ENCODE measurements at places on chromosomes 12 and 14. TPM values are rescaled to one million over a fixed set of nuclear protein-coding genes. Genes with fewer than 3 reads are reported as not detected.
A peak's percentile ranks its signal among the peaks of the same experiment; 100 is the strongest.

DNA sequence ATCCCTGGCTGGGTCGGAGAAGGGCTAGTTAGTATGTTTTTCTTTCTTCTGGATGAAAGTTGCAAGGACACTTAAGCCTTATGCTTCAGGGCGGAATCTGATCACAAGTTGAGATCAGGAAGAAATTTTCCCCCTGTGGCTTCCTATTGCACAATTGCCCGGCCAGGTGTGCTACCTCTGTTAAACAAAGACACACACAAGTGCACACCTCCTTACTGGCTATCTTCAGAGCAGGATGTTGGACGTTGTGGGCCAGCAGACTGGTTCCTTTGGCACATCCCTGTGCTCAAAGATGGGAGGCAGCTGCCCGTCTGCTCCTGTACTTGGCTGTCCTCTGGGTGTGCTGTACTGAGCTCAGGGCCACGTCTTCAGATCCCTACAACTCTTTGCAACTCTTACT, 19.1 kb downstream of the ETV6 start:
- H3K27me3 ChIP-seq: no peaks in the 10 kb centered on the region
- H3K4me1 ChIP-seq: peaks cover 57% of the 10 kb centered on the region
- peaks cover 20% of the 10 kb centered on the region for H3K36me3 ChIP-seq
- H3K27ac ChIP-seq: no peak overlapping the region
- H3K4me3 ChIP-seq: no peak overlapping the region

CLEC6A gene
- total RNA-seq: not detected

GRCh38 chr12:52419656-52420055, 13.5 kb upstream of the KRT82 start:
- H3K4me1 ChIP-seq: no peaks in the 10 kb centered on the region
- DNase-seq: no peak
- H3K36me3 ChIP-seq: no peaks in the 10 kb centered on the region
- no peak overlapping the region for H3K4me3 ChIP-seq
- H3K27me3 ChIP-seq: peaks cover 13% of the 10 kb centered on the region

IKZF4 gene
- total RNA-seq: 25.0 TPM

RIPK3 gene
- 11.0 TPM for total RNA-seq

GRCh38 chr12:31715283-31715825, 13.5 kb downstream of the AMN1 start:
- no peak for DNase-seq
- no peak overlapping the region for H3K27ac ChIP-seq

- H3K36me3 ChIP-seq: no peaks in the 10 kb centered on the region
- DNase-seq: no peak
- H3K4me1 ChIP-seq: peaks cover 40% of the 10 kb centered on the region
- H3K27me3 ChIP-seq: no peaks in the 10 kb centered on the region
These were observed 70.3 kb downstream of the ACTN1 start for GRCh38 chr14:68908803-68909202.

PROX2 gene
- total RNA-seq: 0.23 TPM

KRT83 gene
- not detected for total RNA-seq

ACOT4 gene
- total RNA-seq: 5.2 TPM

- H3K27ac ChIP-seq: no peak overlapping the region
- DNase-seq: no peak
- no peak overlapping the region for H3K4me3 ChIP-seq
- no peaks in the 10 kb centered on the region for H3K36me3 ChIP-seq
These were observed 182.9 kb downstream of the DICER1 start for GRCh38 chr14:94974422-94974821.

- H3K4me1 ChIP-seq: no peaks in the 10 kb centered on the region
- H3K27me3 ChIP-seq: peaks cover 21% of the 10 kb centered on the region
- H3K36me3 ChIP-seq: no peaks in the 10 kb centered on the region
- H3K27ac ChIP-seq: no peak overlapping the region
These were observed 44.0 kb upstream of the OAS1 start for GRCh38 chr12:112862636-112863290.

LPAR5 gene
- total RNA-seq: 4.1 TPM

DNA sequence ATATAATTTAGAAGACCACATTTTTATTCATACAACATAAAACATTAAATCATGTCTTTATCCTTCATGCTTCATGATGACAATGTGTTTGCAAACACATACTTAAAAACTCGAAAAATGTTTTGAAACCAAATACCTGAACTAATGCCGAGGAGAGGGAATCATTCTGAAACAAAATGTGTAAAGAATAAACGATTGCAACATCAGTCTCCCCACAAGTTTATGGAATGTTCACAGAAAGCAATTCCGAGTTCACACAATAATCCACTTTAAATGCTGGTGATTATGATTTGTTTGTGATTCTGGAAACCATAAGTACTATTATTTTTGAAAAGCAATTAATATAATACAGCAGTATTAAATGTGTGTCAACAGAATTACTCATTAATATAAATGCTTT, 84.5 kb upstream of the PDZRN4 start:
- H3K4me3 ChIP-seq: no peak overlapping the region
- no peak overlapping the region for H3K27ac ChIP-seq
- no peaks in the 10 kb centered on the region for H3K4me1 ChIP-seq
- no peak for DNase-seq

DNA sequence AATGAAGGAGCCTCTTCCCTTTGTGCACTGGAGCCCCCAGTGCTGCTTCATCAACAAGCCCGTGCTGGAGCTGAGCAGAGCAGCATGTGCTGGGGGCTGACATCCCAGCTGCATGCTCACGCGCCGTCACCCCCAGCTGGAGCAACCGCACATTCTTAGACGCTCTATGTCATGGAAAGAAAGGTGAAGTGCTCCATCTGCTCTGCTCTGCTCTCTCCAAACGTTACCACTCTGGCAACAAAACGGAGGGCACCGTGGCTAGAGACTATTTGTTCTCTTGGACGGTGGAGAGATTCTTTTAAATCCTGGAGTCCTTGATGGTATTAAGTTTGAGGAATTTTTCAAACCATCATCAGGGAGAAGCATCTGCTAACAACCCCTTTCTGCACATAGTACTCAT, 208.4 kb downstream of the C12orf75 start:
- H3K27me3 ChIP-seq: peaks cover under 1% of the 10 kb centered on the region
- DNase-seq: no peak
- H3K27ac ChIP-seq: no peak overlapping the region
- H3K36me3 ChIP-seq: peaks cover 1% of the 10 kb centered on the region

GRCh38 chr12:121789233-121789781, 4.2 kb downstream of the RHOF start:
- peak overlapping the region; percentile 99 for H3K4me3 ChIP-seq
- DNase-seq: peak; percentile 34
- H3K27ac ChIP-seq: peak overlapping the region; percentile 95
- no peaks in the 10 kb centered on the region for H3K27me3 ChIP-seq
- H3K36me3 ChIP-seq: peaks cover 29% of the 10 kb centered on the region
- peaks cover 78% of the 10 kb centered on the region for H3K4me1 ChIP-seq

TEX52 gene
- total RNA-seq: 0.48 TPM

DNA sequence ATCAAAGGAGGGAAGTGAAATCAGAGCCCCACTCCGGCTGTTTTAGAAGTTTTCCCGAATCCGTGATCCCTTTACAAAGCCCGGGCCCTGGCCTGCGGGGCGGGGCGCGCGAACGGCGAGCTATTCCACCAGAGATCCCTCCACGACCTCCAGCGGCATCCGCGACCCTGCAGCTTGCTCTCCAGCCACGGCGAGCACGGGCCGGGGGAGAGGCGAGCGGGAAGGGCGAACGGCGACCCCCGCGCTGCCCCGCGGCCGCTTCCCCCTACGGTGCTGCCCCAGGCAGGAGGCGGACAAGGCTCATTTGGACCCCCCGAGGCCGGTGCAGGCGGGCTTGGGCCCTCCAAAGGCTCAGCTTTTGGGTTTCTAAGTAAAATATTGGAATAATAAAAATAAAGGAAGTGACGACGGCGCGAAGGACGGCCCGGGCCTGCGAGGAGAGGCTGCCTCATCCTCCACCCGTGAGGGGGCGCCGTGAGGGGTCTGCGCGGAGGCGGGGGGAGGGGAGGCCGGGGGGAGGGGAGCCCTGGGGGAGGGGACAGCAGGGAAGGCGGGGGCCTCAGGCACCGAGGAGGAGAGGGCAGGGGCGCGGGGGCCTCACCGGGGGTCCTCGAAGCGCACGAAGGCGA, 613 bp downstream of the SRSF9 start:
- DNase-seq: peak; percentile 30
- peaks cover 13% of the 10 kb centered on the region for H3K36me3 ChIP-seq
- H3K4me3 ChIP-seq: peak overlapping the region; percentile 97

DNA sequence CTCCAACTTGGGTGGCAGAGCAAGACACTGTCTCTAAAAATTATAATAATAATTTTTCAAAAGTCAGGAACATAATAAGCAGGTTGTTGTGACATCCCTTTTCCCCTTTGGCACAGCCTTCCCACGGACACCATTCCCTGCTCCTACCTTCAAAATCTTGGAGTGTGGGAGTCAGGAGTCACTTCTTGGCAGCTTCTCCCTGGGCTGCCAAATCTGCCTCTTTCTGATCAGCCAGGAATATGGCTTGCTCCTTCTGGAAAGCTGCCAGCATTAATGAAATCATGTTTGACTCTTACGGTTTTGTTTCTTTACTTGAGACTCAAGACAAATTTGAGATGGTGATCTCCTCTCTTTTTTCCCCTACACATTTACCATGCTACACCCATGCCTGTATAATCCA, 391.4 kb upstream of the SYT1 start:
- DNase-seq: no peak
- H3K4me1 ChIP-seq: no peaks in the 10 kb centered on the region
- H3K27me3 ChIP-seq: no peaks in the 10 kb centered on the region
- no peak overlapping the region for H3K27ac ChIP-seq
- H3K4me3 ChIP-seq: no peak overlapping the region
- no peaks in the 10 kb centered on the region for H3K36me3 ChIP-seq

GRCh38 chr12:44019118-44019517, 183.2 kb downstream of the TMEM117 start:
- H3K27ac ChIP-seq: no peak overlapping the region
- no peak overlapping the region for H3K4me3 ChIP-seq
- no peaks in the 10 kb centered on the region for H3K4me1 ChIP-seq
- no peak for DNase-seq

DNA sequence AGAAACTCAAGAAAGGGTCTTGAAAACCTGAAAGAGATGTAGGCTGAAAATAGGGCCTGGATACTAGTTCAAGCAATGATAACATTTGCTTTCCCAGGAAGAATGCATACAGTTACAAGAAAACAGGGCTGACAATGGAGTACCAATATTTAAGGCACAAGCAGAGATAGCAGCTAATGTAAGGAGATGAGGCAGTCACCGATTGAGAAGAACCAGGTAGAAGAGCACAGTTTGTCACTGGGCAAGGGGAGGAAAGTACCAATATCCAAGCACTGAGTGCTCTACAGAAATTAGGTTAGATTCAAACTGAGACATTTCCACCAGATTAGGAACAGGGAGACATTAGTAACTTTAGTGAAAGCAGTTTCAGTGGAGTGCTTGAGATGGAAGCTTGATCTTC, 19.9 kb downstream of the RPS6KA5 start:
- no peak overlapping the region for H3K27ac ChIP-seq
- no peak for DNase-seq
- H3K4me3 ChIP-seq: no peak overlapping the region
- H3K4me1 ChIP-seq: peaks cover 60% of the 10 kb centered on the region
- no peaks in the 10 kb centered on the region for H3K27me3 ChIP-seq
- peaks cover 2% of the 10 kb centered on the region for H3K36me3 ChIP-seq

DAO gene
- not detected for total RNA-seq

GPR65 gene
- 31.8 TPM for total RNA-seq

All from activated T-cell treated with anti-CD3 and anti-CD28 coated beads, Interleukin-2, amount 50 U/mL, for 72 hours (primary cell).